ENCODE measurements at places on chromosomes 7 and 10.

- DNase-seq: no peak
Measured at GRCh38 chr7:96720843-96721242, 11.2 kb upstream of the SEM1 start.

DNA sequence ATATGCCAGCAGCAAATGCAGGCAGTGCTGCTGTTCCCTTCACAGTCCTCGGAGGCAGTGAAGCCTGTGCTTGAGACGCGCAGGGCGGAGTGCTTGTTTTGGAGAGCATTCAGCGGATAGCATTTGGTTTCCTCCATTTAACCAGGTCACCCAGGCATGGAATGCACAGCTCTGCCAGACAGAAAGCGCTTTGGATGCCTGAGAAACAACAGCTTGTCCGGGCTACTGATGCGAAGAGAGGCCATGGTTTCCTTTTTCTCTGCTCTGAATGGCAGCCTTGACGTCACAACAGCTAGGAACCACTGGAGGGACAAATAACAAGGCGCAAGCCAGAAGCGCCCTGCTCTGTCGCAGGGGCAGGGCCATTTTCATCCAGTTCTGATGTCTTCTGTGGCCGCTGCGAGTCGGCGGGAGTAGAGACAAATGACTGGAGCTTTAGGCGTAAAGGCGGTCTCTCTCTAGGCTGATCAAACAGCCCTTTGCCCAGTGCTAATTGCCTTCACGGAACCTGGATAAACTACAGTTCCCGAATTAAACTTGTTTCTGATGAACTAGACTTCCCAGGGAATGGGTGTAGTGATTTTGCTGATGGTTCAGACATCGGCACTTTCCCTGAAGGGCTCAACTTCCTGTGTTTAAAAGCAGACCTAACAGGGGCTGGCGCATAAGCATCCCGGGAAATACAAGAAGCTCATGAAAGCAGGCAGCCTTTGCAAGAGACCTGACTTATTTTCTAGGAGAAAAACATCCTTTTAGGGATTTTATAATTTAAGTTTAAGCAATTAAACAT lies 187.6 kb upstream of the KLF14 start:
- DNase-seq: peak; percentile 49

GRCh38 chr7:134669388-134669787 lies 22.7 kb downstream of the BPGM start:
- no peak for DNase-seq

GRCh38 chr7:74320645-74321221 lies 31.5 kb downstream of the CLIP2 start:
- no peak for DNase-seq

GRCh38 chr7:136122026-136122425 lies 144.9 kb upstream of the MTPN start:
- DNase-seq: no peak

- DNase-seq: no peak
Measured at GRCh38 chr10:22268503-22268902, 47.7 kb upstream of the COMMD3 start.

Measured in left ventricle myocardium inferior (tissue), 1 donor.